ENCODE measurements at places on chromosomes 3 and 15.

DNA sequence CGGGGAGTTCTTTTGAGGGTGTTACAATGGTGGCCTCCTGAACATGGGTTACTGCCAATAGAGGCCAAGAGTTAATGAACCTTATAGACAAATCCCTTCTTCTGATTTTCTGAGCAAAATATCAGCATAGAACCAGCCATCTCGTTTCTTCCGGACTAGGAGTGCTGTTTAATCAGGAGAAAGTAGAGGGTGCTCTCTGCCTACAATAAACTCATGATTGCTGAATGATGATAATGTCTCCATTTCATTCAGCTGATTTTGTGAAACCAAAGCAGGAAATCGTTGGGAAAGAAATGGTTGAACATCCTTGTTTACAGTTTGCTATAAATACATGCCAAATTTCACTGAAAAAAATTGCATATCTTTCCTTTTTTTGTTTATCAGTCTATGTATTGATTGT is 142.8 kb upstream of the PLSCR5 start:
- no peak overlapping the region for H3K4me3 ChIP-seq
- H3K27me3 ChIP-seq = no peaks in the 10 kb centered on the region
- H3K36me3 ChIP-seq = no peaks in the 10 kb centered on the region
- H3K27ac ChIP-seq = no peak overlapping the region
- no peak for DNase-seq

- H3K4me1 ChIP-seq = peaks cover 14% of the 10 kb centered on the region
- no peak overlapping the region for H3K27ac ChIP-seq
- no peaks in the 10 kb centered on the region for H3K36me3 ChIP-seq
- DNase-seq = peak; percentile 77
These were observed 128.5 kb downstream of the LMLN start for GRCh38 chr3:198088421-198088955.

DNA sequence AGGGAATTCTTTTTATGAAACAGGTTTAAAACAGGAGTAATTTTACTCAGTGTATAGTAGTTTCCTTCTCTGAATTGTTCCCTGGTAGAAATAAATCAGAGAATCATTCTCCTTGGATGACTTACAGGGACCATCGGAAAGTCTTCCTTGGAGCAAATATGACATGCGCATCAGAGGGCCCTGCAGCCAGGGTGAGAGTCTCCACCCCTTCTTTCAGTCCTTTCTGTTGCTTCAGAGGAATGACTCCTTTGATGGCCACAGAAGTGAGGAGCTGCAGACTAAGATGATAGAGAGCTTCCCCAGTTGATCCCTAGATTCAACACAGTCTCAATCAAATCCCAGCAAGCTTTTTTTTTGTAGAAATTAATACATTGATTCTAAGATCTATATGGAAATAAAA is 294.8 kb upstream of the UMPS start:
- H3K36me3 ChIP-seq = peaks cover 6% of the 10 kb centered on the region
- no peak overlapping the region for H3K27ac ChIP-seq
- no peak for DNase-seq
- no peaks in the 10 kb centered on the region for H3K27me3 ChIP-seq
- H3K4me3 ChIP-seq = no peak overlapping the region
- 0 out of 2 replicates have a peak, but pooled peaks cover 5% of the 10 kb centered on the region for H3K4me1 ChIP-seq

DNA sequence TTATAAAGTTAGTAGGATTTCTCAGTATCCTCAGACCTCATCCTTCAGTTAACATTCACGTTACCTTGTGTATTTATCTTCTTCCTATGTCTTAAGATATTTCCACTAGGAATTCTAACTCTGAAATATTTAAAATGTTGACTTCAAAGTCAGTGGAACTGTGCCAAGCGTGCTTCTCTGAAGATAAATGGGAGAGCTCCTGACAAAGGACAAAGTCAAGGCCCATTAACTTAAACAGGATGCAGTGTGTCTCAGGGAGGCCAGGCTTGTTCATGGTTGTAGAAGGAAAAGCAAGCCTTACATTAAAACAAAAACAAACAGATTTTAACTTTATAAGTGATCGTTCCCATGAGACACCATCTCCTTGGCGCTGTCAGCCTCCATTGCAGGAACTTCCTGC is 41.5 kb downstream of the ABHD17C start:
- no peak for DNase-seq
- H3K27ac ChIP-seq = no peak overlapping the region
- H3K4me3 ChIP-seq = no peak overlapping the region

DNA sequence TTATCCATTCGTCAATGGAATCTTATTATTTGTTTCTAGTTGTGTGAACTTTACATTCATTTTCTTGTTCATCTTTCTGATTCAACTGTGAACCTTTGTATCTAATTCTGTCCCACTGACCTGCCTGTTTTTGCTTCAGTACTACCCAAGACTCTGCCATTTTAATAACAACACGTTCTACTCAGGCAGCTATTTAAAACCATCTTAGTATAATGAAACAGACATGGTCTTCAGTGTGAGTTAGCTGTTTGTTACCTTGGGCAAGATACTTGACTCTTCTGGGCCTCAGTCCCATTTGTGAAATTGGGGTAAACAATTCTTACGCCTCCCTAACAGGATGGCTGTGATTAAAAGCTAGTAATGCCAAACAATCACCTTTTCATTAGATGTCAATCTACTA is 1.6 kb downstream of the BTBD1 start:
- no peak for DNase-seq
- peaks cover 40% of the 10 kb centered on the region for H3K4me1 ChIP-seq
- no peak overlapping the region for H3K27ac ChIP-seq

GRCh38 chr3:197896421-197896820 is 53.6 kb upstream of the RPL35A start:
- H3K4me3 ChIP-seq = no peak overlapping the region
- peak; percentile 95 for DNase-seq
- H3K27me3 ChIP-seq = no peaks in the 10 kb centered on the region
- peaks cover 29% of the 10 kb centered on the region for H3K4me1 ChIP-seq
- H3K36me3 ChIP-seq = no peaks in the 10 kb centered on the region
- H3K27ac ChIP-seq = peak overlapping the region; percentile 98

GRCh38 chr3:14508966-14509795 is 31.0 kb downstream of the GRIP2 start:
- peaks cover 10% of the 10 kb centered on the region for H3K27me3 ChIP-seq
- H3K36me3 ChIP-seq = no peaks in the 10 kb centered on the region
- H3K4me1 ChIP-seq = no peaks in the 10 kb centered on the region
- H3K27ac ChIP-seq = no peak overlapping the region
- H3K4me3 ChIP-seq = no peak overlapping the region

DNA sequence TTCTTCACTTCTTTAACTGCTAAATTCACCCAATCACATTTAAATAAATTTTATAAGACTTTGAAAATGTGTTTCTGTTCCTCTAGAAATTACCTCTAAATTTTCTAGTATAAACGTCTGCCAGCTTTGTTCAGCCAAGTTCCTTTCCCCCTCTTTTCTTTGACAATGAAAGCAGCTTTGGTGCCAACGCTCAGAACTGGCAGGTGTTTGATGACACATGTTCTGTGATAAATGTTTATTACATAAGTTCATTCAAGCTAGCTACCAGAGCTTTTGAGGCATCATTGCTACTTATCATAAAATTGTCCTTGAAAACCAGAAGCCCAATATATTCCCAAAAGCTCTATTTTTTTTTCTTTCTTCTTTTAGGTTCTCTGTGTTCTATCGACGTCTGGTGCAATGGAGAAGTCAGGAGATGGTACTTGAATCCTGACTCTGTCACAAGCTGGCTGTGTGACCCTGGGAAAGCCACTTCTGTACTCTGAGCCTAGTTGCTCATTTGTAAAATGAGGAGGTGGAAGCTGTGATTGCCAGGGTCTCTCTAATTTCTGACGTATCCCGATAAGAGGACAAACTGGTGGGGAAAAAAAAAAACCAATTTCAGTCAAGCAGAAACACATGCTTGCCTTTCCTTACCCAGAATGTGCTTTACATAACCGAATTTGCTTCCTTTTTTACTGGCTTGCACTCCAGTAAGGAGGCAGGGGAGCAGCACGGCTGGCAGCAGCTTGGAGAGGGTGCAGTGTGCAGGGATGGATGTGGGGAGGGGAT is 187.1 kb upstream of the LPP start:
- no peaks in the 10 kb centered on the region for H3K4me1 ChIP-seq
- no peaks in the 10 kb centered on the region for H3K27me3 ChIP-seq
- H3K4me3 ChIP-seq = no peak overlapping the region
- DNase-seq = no peak
- no peaks in the 10 kb centered on the region for H3K36me3 ChIP-seq

- no peaks in the 10 kb centered on the region for H3K27me3 ChIP-seq
- no peaks in the 10 kb centered on the region for H3K4me1 ChIP-seq
- no peak overlapping the region for H3K4me3 ChIP-seq
- DNase-seq = no peak
These were observed 768.6 kb downstream of the ZPLD1 start for GRCh38 chr3:103203441-103203840.

GRCh38 chr3:46905661-46906451 is 28.3 kb downstream of the PTH1R start:
- no peak overlapping the region for H3K27ac ChIP-seq
- no peaks in the 10 kb centered on the region for H3K36me3 ChIP-seq
- H3K4me3 ChIP-seq = no peak overlapping the region
- no peak for DNase-seq
- H3K4me1 ChIP-seq = peaks cover 7% of the 10 kb centered on the region
- H3K27me3 ChIP-seq = peaks cover 3% of the 10 kb centered on the region

- H3K27ac ChIP-seq = peak overlapping the region; percentile 25
- H3K36me3 ChIP-seq = no peaks in the 10 kb centered on the region
- peak; percentile 59 for DNase-seq
- no peak overlapping the region for H3K4me3 ChIP-seq
These were observed 65.0 kb downstream of the CEMIP start for GRCh38 chr15:80844011-80844732.

DNA sequence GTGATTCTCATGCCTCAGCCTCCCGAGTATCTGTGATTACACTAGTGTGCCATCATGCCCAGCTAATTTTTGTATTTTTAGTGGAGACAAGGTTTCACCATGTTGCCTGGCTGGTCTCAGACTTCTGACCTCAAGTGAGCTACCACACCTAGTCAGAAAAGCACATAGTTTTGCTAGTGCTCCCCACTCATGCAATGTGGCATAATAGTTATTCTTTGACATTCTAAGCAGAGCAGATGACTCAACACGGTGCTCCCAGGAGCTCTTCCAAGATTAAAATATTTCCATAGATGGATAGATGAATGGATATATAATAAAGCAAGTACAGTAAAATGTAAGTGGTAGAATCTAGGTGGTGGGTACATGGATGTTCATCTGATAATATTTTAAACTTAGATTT is 53.1 kb upstream of the GK5 start:
- H3K27ac ChIP-seq = no peak overlapping the region
- H3K4me1 ChIP-seq = peaks cover 9% of the 10 kb centered on the region
- DNase-seq = no peak
- H3K4me3 ChIP-seq = no peak overlapping the region
- H3K27me3 ChIP-seq = no peaks in the 10 kb centered on the region

DNA sequence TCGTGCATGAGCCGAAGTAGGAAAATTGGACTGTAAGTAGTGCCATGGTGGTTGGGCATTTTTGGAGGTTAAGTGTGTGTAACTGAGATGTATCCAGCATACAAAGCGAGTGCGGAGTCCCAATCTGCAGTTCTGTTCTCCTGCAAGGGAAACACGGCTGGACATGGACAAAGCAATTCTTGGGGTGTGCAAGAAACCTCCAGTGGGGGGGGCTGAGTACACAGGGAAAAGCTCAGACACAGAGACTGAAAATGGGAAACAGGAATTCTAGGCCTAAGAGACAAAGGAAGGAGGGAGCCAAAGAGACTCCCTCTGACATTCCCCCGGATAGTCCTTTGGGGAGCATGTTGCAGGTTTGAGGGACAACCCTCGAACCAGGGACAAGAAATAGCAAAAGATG is 83.2 kb upstream of the PLSCR4 start:
- no peak for DNase-seq
- H3K27ac ChIP-seq = no peak overlapping the region
- H3K27me3 ChIP-seq = no peaks in the 10 kb centered on the region

- peaks cover 28% of the 10 kb centered on the region for H3K4me1 ChIP-seq
- H3K4me3 ChIP-seq = no peak overlapping the region
- H3K27me3 ChIP-seq = no peaks in the 10 kb centered on the region
- DNase-seq = peak; percentile 91
- peak overlapping the region; percentile 74 for H3K27ac ChIP-seq
These were observed 78.2 kb downstream of the FAIM start for GRCh38 chr3:138686771-138687221.

DNA sequence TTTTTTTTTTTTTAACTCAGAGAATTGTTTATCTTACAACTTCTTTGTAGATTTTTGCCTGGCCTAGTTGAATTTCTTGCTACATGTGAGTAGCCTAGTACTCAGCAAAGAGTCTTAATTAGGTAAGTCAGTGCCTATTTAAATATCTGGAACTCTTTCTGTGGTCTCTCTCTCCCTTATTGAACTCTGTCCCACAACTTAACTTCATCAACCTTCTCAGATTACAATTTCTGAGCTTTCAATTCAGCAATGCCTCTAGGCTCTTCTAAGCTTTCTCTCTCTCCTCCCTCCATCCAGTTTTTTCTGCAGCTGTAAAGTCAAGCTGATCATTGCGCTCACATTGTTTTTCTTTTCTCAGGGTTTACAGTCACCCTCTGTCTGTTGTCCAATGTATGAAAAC is 517.6 kb upstream of the ROBO1 start:
- no peaks in the 10 kb centered on the region for H3K4me1 ChIP-seq
- no peak overlapping the region for H3K27ac ChIP-seq
- peak; percentile 54 for DNase-seq
- H3K36me3 ChIP-seq = no peaks in the 10 kb centered on the region

GRCh38 chr3:169869484-169870220 is at the start of gene LRRC31:
TSS of gene LRRC31 (minus strand) at chr3:169869935. CDS start at chr3:169869807, 128 bp downstream.
- H3K36me3 ChIP-seq = no peaks in the 10 kb centered on the region
- no peaks in the 10 kb centered on the region for H3K27me3 ChIP-seq
- no peaks in the 10 kb centered on the region for H3K4me1 ChIP-seq
- no peak for DNase-seq

GRCh38 chr15:80694611-80695098 is 455 bp upstream of the ABHD17C start:
- peak; percentile 13 for DNase-seq
- H3K36me3 ChIP-seq = no peaks in the 10 kb centered on the region
- H3K27me3 ChIP-seq = no peaks in the 10 kb centered on the region
- no peaks in the 10 kb centered on the region for H3K4me1 ChIP-seq

- no peaks in the 10 kb centered on the region for H3K36me3 ChIP-seq
- H3K4me1 ChIP-seq = peaks cover 31% of the 10 kb centered on the region
- no peaks in the 10 kb centered on the region for H3K27me3 ChIP-seq
- H3K4me3 ChIP-seq = peak overlapping the region; percentile 46
These were observed 42.3 kb upstream of the FXR1 start for GRCh38 chr3:180870008-180870699.

- H3K4me3 ChIP-seq = peak overlapping the region; percentile 44
- DNase-seq = no peak
- H3K27me3 ChIP-seq = no peaks in the 10 kb centered on the region
These were observed 113.4 kb upstream of the PFN2 start for GRCh38 chr3:150084128-150084527.

DNA sequence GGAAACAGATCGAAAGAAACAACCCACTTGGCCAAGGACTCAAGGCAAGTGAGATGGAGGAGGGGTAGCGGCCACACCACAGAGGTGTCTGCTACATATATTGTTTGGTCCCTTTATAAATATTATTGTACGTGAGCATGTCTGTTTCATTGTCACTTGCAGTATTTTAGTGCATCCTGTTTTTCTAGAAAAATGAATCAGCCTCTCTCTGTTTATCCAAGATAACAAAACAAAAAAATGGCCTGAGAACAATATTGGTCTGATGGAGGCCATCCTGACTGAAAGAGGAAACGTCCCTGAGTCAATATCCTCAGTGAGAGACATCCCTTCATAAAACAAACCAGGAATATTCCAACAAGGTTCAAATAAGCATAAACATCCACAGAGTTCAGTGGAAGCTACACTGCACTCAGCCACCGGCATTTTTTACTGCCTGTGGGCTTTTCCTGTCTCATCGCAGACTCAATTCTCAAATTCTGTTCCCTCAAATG is 42.0 kb downstream of the WWTR1 start:
- DNase-seq = no peak
- H3K4me3 ChIP-seq = no peak overlapping the region
- H3K27ac ChIP-seq = no peak overlapping the region
- no peaks in the 10 kb centered on the region for H3K27me3 ChIP-seq
- H3K4me1 ChIP-seq = peaks cover 8% of the 10 kb centered on the region
